ENCODE measurements at places on chromosomes 7 and 10.

GRCh38 chr10:127498087-127498486 lies 51.0 kb upstream of the NPS start:
- no peak for DNase-seq

- DNase-seq, result no peak
Observed at GRCh38 chr7:2802504-2803341, 41.4 kb downstream of the GNA12 start.

DNA sequence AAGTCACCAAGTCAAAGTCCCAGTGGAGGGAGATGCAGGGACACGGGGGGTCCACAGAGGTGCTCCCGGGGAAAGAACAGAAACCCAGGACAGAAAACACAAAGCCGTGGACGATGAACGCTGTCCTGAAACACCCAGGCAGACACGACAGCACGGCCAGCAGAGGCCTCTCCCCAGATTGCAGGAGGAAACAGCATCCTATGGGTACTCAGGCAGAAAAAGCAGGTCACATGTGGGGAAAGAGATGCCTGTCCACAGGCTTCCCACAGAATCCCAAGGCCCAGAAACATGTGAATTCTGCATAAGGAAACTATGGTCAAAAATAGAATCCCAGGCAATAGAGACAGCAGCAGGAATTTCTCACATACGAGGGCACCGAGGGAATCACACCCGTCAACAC lies 53.6 kb upstream of the ADGRA1 start:
- DNase-seq, result no peak

- DNase-seq, result no peak
Observed at GRCh38 chr7:135397689-135398088, 112.2 kb downstream of the CNOT4 start.

- no peak for DNase-seq
Observed at GRCh38 chr10:101308051-101308450, 45.9 kb upstream of the BTRC start.

- DNase-seq, result no peak
Observed at GRCh38 chr7:122518488-122518887, 180.4 kb downstream of the RNF133 start.

DNA sequence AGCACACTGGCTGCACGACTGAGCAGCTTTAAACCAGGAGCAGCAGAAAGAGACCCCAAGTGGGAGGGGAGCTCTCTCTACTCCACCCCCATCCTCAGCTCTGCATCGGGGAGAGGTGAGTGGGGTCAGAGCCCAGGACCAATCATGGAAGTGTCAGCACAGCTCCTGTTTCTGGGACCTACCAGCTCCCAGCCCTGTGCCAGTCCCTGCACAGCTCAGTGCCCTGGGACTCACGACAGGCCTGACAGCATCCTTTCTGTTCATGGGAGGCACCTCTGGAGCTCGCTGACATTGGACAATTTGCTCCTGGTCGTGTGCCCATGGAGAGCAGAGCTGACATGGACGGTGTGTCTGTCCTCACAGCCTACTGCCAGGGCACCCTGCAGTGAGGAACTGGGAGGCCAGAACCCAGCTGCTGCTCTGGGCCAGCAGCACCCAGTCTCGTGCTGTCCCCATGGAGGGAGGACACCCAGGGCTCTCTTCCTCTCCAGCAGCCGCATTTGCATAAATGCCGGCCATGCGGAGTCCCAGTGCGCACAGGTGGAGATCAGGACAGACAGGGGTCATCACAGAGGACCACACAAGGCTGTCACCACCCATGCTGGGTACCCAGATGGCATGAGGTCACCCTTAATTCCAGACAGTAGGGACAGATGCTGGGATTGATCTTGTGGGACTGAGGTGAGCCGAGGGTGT lies 45.9 kb upstream of the MSMB start:
- peak; percentile 54 for DNase-seq

DNA sequence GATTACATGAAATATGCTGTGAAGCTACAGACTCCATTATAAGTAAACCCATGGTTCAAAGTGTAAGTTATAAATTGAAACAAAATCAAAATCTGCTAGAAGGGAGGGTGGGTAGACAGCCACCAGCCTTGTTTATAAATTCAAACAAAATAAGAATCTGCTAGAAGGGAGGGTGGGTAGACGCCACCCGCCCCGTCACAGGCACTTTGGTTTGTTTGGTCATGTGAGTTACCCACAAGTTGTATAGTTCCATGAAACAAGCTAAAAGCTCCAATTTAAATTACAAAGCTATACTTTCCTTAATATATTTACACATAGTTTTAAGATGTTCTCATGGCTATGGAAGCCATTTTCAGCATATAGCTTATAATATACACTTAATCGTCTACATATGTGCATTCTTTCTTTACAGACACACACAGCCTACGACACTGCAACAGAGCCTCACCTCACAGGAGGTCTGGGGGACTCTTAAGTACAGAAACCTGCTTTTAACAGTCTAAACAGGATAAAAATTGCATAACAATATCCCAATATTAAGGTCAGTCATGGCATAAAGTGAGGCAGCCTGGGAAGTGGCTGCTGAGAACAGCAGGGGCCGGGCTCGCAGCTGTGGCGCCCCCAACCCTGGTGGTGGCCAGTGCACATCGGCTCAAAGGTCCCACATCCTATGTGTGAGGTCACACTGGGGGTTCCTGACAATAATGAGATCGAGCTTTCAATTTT lies 28.1 kb upstream of the NCAPG2 start:
- DNase-seq, result no peak

- peak; percentile 14 for DNase-seq
Observed at GRCh38 chr7:131945313-131945911, 389.0 kb upstream of the PODXL start.

- no peak for DNase-seq
Observed at GRCh38 chr7:137934176-137934826, 67.6 kb downstream of the CREB3L2 start.
